ENCODE measurements at places on chromosomes 11 and 22.

GRCh38 chr11:133504906-133505305 is 27.4 kb downstream of the OPCML start:
- no peak for DNase-seq

DNA sequence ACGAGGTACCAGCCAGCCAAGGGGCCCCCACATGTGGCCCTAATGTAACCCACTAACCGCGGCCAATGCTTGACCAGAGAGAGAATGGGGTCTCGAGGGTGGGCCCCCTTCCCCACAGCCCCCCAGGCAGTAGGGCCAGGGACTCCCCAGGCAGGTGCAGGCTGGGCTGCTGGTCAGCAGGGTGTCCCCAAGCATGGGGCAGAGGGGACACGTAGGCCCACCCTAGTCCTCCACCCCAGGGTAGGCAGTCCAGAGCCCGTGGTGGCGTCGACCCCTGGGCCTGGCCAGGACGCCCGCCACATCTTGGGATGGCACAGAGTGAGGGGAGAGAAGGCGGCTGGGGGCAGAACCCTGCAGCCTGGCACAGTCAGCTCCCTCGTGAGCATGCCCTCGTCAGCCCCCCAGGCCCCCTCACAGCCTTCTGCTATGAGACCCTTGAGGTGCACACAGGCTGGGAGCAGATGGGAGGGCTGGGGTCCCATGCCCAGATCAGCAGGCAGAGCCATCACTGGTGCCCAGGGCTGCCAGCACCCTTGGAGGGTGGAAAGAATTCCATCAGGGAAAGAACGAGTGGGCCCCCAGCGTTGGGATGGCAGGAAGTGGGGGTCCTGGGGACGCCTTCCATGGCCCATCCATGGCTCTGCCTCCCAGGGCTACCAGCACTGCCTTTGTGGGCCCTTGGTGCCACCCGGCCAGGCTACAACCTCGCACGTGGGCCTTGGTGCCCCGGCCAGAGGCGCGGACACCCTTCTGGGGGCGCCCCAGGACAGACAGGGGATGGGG is 6.1 kb downstream of the TNNT3 start:
- DNase-seq, result no peak

GRCh38 chr22:23245799-23246136 is 65.5 kb downstream of the BCR start:
- no peak for DNase-seq

DNA sequence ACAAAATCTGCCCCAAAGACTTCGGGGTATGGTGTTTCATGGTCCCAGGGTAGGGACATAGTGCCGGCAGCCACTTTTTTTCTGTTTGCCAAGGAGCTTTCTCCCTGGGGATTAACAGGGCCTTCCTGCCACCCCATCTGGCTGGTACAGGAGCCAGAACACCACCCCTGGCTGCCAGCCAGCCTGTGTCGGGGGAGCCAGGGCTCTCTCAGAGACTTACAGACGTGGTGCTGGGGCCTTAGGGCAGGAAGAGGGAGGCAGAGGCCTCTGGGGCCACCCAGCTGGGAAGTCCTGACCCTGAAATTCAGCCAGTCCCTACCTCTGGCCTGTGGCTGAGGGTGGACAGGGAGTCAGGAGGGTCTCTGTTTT is 52.4 kb upstream of the CDON start:
- DNase-seq, result no peak

- DNase-seq, result no peak
These were observed 10.0 kb upstream of the ASCC2 start for GRCh38 chr22:29848111-29848510.

DNA sequence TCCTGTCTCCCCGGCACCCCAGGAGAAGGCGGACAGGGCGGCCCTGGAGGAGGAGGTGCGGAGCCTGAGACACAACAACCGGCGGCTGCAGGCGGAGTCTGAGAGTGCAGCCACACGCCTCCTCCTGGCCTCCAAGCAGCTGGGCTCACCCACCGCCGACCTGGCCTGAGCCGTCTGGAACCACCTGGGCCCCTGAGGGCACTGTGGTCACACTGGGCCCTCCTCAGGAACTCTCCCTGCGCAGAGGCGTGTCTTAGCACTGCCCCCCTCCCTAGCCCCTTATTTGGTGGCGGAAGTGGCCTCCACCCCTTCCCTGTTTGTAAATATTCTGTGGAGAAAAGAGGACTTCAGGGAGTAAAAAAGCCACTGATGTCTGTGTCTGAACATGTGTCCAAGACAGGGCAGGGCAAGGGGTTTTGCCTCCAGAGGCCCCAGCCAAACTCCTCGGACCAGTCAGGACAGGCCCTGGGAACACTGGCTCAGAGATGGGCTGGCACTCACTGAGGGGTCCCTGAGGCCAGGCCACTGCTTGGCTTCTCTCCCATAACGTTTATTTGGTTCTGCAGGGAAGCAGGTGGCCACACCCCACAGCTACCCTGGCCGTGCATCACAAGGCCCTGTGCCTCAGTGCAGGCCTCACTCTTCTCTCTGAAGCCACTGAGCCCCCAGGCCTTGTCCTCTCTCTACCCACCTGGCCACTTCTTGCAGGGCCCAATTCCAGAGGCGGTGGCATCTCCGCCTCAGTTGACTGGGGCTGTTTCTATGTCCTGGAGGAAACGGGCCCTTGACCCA is 12.0 kb downstream of the RELA start:
- no peak for DNase-seq

- DNase-seq, result no peak
These were observed 23.7 kb downstream of the FAR1 start for GRCh38 chr11:13692172-13692571.

GRCh38 chr11:67023957-67024353 is 1.0 kb downstream of the SYT12 start:
- DNase-seq, result no peak

GRCh38 chr11:86205421-86206336 is 38.9 kb upstream of the EED start:
- DNase-seq, result no peak

DNA sequence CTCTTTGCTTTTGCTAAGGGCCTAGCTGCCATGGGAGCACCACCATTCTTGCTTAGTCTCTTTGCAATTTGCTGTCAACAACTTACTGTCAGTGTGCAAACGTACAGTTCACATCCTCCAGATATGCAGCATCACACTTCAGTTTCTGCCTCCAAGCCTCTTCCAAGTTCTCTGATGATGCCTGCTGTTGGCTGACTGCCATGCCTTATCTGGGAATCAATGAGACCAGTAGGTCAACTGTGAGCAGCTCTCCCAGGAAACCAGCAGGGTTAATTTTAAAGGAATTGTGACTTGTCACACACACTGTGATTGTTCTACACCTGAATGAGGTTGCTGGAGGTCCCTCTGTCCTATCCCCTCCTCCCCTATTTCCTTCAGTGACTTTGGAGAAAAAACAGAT is 56.0 kb downstream of the COPB1 start:
- DNase-seq, result no peak

GRCh38 chr22:17300926-17301325 is 68.3 kb upstream of the CECR2 start:
- DNase-seq, result no peak

DNA sequence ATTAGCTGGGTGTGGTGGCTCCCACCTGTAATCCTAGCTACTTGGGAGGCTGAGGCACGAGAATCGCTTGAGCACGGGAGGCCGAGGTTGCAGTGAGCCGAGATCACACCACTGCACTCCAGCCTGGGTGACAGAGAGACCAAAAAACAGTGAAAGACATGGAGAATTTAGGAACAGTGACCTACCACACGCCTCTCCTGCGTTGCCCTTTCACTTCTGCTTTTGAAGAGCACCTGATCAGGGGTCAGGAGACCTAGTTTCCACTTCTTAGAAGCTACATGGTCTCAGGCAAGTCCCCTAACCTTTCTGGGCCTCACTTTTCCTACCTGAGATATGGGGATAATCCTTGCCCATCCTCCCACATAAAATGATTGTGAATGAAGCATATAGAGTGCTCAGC is 12.2 kb downstream of the SLC35C1 start:
- no peak for DNase-seq

DNA sequence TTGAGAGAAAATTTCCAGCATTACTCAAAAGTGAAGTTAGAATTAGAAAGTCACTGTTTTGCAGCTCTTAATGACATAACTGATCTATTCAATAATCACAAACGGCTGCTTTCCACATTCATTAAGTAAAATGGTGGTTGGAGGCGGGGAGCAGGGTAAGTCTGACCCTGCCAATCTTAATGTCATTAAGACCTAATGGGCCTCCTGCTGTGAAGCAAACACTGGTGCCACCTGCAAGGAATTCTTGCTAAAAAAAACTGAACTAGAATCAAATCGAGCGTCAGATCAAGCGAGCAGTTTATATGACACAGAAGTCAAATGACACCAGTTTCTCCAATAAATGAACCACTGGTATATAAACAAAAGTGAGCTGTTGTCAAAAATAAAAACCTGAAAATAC is 351.5 kb downstream of the BRD1 start:
- DNase-seq, result no peak

DNA sequence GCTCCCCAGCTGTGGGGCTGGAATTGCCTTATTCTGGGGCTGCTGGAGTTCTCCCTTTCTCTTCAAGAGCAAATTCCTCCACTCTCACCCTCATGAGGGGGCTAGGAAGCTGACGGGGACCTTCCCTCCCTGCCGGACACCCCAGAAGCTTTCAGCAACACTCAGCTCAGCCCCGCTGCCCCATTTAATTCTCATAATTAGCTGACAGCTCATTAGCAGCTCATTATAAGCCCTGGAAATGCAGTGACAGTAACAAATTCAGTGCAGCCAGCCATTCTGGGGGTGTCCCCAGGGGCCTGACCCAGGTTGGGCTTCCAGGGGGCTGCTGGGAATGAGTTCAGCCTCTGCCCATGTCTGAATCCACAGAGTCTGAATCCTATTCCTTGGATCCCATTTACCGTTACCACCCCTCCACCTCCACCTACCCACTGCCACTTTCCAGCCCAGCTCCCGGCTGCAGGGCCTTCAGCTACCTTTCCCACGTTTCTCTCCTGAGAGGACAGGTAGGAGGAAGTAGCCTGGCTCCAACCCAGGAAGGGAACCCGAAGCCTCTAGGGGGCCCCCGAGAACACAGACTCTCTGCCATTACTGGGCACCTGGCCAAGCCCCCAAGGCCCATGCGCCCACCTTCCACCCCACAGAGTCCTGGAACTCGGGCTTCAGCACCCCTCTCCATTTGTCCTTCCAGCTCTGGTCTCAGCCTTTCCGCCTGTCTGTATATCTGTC is 101.7 kb upstream of the LMO1 start:
- DNase-seq, result no peak

GRCh38 chr22:39727541-39727940 is 157.0 kb downstream of the CACNA1I start:
- no peak for DNase-seq

DNA sequence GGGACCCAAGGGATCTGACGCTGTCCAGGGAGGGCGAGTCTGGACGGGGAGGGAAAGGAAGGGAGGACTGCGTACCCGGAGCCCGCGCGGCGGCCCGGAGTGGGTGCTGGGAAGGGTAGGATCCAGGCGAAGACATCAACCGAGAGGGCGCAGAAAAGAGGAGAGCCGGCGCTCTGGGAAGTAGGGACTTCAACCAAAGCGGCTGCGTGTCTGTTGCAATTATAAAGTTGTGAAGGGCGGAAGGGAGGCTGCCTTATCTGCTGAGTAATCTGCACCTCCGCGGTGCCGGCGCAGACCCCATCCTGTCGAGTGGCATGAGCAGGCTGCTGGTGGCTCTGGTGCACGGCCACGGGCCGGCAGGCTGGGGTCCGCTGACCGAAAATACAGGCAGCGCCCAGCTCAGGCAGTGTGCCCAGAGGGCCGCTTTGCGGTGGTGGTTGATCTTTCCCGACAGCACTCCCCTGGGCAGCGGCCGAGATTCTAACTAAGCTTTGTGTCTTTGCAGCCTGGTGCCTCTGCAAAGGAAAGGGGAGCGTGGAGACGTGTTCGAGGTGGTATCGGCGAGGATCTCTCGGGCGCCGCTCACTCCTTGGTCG is 978 bp downstream of the C11orf87 start:
- DNase-seq, result peak; percentile 30

DNA sequence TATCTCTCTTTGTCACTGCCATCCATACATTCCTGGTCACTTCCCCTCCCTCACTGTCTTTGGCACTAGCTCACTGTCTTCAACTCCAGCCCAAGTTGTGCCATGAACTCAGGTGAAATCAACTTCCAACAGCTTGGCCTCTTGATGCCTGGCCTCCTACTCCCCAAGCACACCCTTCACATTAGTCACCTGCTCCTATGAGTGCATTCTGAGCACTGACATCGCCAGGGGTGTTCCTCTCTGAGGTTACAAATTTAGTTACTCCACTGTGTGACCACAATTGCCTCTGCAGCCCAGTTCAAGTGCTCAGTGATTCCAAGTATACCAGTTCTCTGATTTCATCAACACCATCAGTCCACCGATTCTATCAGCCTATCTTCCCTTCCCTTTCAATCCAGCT is 10.8 kb downstream of the DRD2 start:
- no peak for DNase-seq

GRCh38 chr11:76256448-76256847 is 50.1 kb upstream of the WNT11 start:
- no peak for DNase-seq

DNA sequence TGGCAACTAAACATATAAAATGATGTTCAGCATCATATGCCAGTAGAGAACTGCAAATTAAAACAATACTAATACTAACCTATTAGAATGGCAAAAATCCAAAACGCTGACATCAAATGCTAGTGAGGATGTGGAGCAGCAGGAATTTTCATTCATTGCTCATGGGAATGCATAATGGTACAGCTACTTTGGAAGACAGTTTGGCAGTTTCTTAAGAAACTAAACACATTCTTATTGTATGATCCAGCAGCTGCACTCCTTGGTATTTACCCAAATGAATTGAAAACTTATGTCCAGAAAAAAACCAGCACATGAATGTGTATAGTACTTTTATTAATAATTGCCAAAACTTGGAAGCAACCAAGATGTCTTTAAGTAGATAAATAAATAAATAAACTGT is 258.0 kb downstream of the TENM4 start:
- no peak for DNase-seq

GRCh38 chr22:47439643-47440265 is 677.3 kb downstream of the TBC1D22A start:
- DNase-seq, result no peak

DNA sequence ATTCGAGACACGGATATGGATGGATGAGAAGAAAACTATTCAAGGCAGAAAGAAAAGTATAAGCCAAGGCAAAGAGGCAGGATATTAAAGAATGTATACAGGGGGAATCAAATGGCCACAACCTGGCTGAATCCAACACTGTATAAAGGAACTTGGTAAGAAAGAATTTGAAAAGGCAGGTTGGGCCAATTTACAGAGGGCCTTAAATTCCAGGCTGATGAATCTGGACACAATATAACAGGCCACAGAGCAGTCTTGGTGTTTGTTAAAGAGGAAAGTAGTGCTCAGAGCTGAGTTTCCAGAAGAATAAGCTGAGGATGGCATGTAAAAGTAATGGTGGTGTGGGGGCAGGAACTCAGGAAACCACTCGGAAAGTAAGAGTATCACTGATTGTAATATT is 72.3 kb upstream of the POU2AF2 start:
- DNase-seq, result no peak

DNA sequence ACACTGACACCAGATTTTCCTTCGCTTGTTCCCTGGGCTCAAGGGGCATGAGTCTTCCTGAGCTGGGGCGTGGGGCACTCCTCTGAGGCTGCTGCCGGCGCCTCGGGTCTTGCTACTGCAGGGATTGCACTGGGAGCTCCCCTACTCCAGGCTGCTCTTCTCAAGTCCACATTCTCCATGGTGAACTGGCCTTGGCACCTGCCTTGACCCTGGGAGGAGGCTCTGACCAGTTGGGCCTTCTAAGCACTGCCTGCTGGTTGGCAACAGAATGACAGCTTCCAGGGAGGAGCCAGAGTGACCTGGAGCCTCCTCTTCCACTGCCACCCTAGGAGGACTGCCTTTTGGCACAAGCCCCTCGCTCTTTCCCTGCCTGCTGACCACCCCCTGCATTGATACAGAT is 9.5 kb downstream of the FREY1 start:
- no peak for DNase-seq
